A172 (cell line): ENCODE measurements at places on chromosomes 6 and 20.

DNA sequence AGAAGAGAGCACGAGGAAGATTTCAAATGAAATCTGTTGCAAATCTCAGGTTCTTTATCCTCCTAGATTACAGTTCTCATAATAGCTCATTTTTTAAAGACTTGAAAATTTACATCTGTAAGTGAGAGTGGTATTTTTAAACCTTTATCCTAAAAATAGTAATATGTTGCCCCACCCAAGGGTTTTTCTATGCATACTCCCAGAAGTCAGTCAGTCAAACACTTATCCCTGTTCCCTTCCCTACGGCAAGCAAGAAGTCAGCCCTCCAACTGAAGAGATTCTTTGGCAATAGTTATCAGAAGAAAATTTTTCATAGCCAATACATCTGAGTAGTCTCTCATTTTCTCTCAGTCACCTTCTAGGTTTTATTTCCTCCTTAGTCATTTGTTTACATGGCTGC lies 24.1 kb downstream of the ELOVL4 start:
- DNase-seq = no peak

DNA sequence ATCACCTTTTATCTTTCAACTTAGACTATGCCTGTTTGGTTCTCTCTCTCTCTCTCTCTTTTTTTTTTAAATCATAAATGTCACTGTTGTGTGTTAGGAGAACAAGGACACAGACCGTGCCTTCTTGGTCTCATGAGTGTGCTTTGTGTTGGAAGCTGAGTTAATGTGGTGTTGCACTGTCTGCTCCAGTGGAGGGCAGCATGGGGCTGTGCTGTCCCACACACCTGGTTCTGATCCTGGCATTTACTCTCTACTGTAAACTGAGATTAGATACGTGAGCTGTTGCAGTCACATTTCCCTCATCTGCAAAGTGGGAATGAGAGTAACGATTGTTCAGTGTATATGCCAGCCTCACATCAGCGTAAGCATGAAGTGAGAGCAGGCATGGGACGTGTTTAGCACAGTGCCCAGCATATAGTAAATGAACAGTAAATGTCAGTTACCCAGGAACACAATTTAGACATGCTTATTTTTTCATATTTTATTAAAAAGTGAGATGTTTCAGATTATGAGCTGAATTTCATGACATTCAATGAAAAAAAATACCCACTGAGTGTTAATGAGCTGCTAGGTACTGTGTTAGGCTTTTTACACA lies 161.1 kb downstream of the FARS2 start:
- DNase-seq = peak; percentile 49

- DNase-seq = no peak
Measured at GRCh38 chr6:45616209-45616608, 238.5 kb upstream of the SUPT3H start.

- DNase-seq = no peak
Measured at GRCh38 chr20:38072898-38073297, 39.4 kb downstream of the RPRD1B start.

GRCh38 chr20:2757001-2757400 lies 43.4 kb downstream of the CPXM1 start:
- no peak for DNase-seq

DNA sequence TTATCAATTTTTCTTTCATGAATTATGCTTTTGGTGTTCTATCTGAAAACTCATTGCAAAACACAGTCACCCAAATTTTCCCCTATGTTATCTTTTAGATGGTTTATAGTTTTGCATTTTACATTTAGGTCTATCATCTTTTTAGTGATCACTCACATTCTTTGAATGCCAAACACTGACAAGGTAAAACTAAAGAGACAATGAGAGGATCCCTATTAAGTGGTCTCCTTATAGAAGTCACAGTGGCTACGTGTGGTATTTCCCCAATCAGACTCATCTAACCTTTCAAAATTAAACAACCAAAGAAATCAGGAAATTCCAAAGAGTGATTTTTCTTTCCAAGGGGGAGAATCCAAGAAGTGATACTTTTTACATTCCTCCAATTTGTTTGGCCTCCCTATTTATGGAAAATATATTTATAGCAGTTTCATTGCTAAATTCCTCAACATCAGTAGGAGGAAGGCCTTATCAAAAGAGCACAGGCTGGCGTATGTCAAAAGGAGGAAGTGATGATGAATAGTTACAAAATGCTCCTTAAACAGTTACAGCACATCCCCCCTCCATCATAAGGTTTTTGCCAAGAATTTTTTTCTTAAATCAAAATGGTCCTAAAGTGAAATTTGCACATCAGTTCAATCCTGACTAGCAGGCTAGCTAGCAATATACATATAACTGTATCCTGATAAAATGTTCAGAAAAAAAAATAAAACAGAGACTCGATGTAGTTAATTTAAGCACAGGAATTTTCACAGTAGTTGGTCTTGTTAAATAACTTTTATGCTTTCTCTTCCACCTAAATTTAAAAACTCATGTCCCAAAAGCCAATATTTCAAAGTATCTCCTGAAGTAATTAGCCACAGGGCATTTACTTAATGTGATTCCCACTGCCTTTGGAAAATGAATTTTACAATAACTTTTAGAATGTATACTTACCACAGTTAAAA lies 76.2 kb upstream of the IPCEF1 start:
- DNase-seq = no peak

DNA sequence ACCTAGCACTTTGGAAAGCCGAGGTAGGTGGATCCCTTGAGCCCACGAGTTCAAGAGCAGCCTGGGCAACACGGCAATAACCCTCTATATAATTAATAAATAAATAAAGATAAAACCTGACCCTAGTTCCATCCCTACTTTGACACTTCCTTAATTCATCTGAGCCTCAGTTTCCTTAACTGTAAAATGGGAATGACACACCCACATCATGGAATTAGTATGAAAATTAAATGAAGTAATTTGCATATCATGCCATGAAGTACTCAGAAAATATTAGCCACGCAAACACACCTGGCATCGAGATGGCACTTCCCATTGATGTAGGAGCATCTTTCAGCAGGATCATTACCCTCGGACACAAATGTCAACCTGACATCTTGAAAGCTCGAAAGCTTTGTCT lies 19.1 kb downstream of the ZMYND8 start:
- DNase-seq = no peak

DNA sequence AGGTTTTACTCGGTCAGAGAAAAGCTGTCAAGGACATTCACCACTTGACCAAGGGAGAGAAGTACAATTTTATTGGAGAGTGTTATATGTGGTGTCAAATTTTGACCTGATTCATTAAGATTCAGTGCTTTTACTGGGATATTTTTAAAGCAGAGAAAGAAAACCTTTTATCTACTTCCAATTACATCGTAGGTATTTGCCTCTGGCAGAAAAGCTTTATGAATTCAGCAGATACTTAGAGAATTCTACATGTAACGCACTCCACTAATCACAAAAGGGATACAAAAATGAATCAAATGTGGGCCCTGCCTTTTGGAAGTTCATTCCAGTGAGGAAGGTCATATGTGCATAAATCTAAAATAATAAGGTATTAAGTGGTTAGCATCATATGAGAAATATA lies 133.7 kb downstream of the STXBP5 start:
- DNase-seq = no peak

DNA sequence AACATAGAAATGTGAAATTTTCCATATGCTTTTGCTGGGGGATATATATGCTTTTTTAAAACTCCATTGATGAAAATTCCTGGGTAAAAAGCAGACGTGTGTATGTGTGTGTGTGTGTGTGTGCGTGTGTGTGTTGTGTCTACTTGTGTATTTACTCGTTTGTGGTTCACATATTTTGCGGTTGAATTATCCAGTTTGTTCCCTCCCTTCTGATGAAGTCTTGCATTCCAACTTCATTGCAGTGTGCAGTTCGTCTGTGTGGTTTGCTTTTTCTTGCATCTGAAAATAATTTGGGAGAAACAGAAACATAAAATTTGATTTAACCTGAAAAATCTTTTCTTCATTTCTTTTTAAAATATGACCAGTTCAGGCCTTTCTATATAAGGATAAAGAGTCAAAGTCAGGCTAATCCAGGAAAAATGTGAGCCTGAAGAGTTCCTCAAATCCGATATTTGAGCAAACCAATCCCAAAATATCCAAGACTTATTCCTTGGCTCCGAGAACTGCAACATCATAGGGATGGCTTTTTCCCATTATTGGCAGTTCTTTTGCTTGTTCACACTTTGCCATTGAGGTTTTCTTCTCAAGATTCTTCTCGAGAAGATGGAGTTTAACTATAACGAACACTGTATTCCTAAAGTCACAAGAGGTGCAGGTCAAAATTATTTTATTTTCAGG lies 202.2 kb upstream of the CCN2 start:
- DNase-seq = peak; percentile 62
